ENCODE measurements at places on chromosomes 5 and 9.

GRCh38 chr5:14900693-14901461, 29.3 kb upstream of the ANKH start:
- H3K36me3 ChIP-seq: no peaks in the 10 kb centered on the region
- H3K4me1 ChIP-seq: no peaks in the 10 kb centered on the region
- peaks cover 6% of the 10 kb centered on the region for H3K27me3 ChIP-seq

DNA sequence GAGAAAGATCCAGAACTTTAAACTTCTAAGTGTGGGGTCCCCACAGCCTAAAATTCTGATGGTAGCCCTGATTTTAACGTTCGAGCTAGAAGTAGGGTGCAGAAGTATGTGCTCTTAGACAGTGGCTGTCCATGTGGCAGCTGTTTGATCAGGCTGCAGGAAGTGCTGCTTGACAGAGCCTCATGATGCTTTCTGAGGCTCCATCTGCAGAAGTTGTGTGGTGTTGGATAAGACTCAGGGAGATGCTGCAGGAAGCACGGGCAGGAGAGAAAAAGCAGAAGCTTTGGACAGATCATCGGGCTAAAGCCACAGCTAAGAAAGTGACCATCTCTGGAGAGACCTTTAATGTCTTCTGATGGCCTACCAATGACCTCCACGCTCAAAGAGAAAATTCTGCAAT, 8.1 kb downstream of the MTMR12 start:
- peaks cover 16% of the 10 kb centered on the region for H3K36me3 ChIP-seq
- H3K4me3 ChIP-seq: no peak overlapping the region
- H3K27me3 ChIP-seq: no peaks in the 10 kb centered on the region
- H3K4me1 ChIP-seq: peaks cover 78% of the 10 kb centered on the region

DNA sequence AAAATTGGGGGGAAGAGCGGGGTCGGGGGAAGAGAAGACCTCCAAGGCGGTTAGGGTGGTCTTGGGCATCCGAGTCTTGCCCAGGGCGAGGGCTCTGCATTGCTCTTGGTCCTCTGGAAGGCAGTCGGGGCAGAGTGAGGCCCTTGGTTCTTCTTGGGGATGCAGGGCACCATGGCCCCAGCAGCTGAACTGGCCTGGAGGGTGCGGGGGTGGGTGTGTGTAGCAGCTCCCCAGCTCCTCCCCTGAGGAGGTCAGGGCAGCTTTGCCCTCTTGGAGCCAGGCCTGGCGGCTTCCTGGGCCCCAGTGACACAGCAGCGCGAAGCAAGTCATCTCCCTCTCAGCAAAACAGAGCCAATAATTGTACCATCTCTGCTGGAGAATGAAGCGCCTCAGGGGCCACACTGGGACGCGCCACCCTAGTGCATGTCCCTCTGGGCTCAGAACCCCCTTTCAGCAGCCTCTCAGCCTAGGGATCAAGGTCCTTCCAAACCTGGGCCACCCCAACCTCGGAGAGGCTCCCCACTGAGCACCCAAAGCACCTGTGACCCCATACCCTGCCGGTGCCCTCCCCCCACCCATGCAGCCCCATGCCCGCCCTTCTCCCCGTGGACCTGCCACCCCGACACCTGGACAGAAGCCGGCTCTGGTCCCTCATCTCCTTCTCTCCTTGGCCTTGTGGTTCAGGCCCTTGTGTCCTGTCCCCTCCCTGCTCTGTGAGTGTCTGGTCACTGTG, 10.4 kb upstream of the RXRA start:
- H3K27ac ChIP-seq: peak overlapping the region; percentile 27
- peaks cover 11% of the 10 kb centered on the region for H3K27me3 ChIP-seq
- no peaks in the 10 kb centered on the region for H3K4me1 ChIP-seq

- DNase-seq: peak; percentile 23
- peaks cover 6% of the 10 kb centered on the region for H3K27me3 ChIP-seq
- peak overlapping the region; percentile 99 for H3K27ac ChIP-seq
- peak overlapping the region; percentile 73 for H3K4me3 ChIP-seq
- peaks cover 3% of the 10 kb centered on the region for H3K36me3 ChIP-seq
These were observed 11.0 kb upstream of the NANS start for GRCh38 chr9:98045234-98046179.

DNA sequence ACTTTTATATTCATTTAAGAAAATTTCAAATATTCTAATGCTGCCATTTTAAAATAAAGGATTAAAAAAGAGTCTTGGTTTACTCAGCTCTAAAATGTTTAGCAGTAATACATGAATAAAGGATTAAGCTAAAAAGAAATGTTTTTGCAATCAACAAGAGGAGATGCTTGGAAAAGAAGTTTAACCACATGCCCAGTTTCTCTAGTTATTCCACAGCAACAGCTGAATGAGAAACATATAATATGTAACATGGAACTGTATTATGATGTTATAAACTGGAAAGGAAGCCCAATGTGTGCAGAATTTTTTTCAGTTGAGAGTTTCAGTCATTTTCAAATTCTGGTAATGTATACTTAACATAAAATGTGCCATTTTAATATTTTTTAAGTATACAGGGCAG, 76.5 kb upstream of the ALDH1A1 start:
- DNase-seq: no peak
- no peak overlapping the region for H3K27ac ChIP-seq
- no peaks in the 10 kb centered on the region for H3K4me1 ChIP-seq
- no peaks in the 10 kb centered on the region for H3K36me3 ChIP-seq
- no peak overlapping the region for H3K4me3 ChIP-seq

- peak overlapping the region; percentile 87 for H3K27ac ChIP-seq
- no peaks in the 10 kb centered on the region for H3K27me3 ChIP-seq
- DNase-seq: no peak
- no peaks in the 10 kb centered on the region for H3K36me3 ChIP-seq
- peaks cover 10% of the 10 kb centered on the region for H3K4me1 ChIP-seq
These were observed 52.9 kb upstream of the PTPDC1 start for GRCh38 chr9:94031380-94031779.

DNA sequence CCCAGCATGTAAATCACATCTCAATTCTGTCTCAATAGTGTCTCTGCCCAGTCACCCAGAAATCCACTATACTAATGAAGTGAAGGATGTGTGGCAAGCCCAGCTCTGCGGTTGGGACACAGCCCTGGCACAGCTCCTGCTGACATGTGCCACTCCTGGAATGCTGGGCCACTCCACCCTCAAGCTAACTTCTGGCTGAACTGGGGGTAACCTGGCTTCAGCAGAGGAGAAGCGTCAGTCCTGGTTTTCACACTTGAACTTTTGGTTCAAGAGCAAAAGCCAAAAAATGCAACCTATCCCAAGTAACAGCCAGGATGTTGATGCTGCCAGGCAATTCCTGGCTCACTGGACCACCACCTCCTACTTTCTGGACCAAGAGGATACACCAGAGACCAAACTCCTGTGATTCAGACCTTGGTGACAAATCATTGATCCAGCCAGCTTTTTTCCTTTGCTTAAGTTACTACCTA, 86.4 kb downstream of the ARRDC3 start:
- H3K27ac ChIP-seq: no peak overlapping the region
- H3K27me3 ChIP-seq: no peaks in the 10 kb centered on the region
- H3K4me1 ChIP-seq: peaks cover 5% of the 10 kb centered on the region
- no peaks in the 10 kb centered on the region for H3K36me3 ChIP-seq

- peaks cover 7% of the 10 kb centered on the region for H3K4me1 ChIP-seq
- peaks cover 6% of the 10 kb centered on the region for H3K27me3 ChIP-seq
- DNase-seq: no peak
- H3K4me3 ChIP-seq: no peak overlapping the region
- H3K27ac ChIP-seq: peak overlapping the region; percentile 59
- H3K36me3 ChIP-seq: no peaks in the 10 kb centered on the region
These were observed 120.7 kb upstream of the ERCC6L2 start for GRCh38 chr9:95754533-95755420.

DNA sequence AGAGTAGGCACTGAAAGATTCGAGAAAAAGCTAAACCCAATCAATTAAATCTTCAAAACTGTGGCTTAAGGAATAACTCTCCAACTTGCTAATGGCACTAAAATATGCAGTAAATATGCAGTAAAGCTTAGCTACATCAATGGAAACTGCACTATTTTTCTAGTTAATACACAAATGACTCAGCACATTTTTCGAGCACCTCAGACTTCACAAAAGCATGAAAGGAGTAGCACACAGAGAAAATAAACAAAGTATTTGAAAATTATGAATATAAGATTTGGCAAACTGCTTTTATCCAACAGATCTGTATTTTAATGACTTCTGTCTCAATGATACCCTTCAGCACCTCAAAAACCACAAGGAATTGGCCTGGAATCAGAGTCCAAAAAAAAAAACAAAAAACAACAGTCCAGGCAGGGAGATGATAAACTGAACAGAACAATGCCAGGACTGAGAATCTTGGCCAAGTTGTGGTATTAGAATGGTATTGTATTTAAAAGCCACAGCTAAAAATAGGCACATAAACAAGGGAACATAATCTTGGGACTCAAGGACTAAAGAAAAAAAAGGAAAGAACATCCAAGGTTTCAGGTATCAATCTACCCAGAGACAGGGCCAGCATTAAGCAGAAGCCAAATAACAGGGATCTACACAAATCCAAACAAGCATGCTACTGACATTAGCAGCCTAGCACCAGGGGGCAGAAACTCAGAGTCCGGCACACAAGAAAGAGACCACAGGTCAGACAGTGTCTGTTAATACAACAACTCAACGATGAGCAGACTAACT, 21.4 kb downstream of the TMEM245 start:
- peak overlapping the region; percentile 81 for H3K27ac ChIP-seq
- H3K27me3 ChIP-seq: no peaks in the 10 kb centered on the region
- no peak overlapping the region for H3K4me3 ChIP-seq
- no peak for DNase-seq

- peaks cover 21% of the 10 kb centered on the region for H3K27me3 ChIP-seq
- H3K27ac ChIP-seq: no peak overlapping the region
- H3K36me3 ChIP-seq: peaks cover 2% of the 10 kb centered on the region
- peak overlapping the region; percentile 86 for H3K4me3 ChIP-seq
- no peak for DNase-seq
- peaks cover 19% of the 10 kb centered on the region for H3K4me1 ChIP-seq
These were observed 6.6 kb upstream of the NFIB start for GRCh38 chr9:14320271-14321181.

GRCh38 chr5:16578474-16578883, 38.3 kb downstream of the RETREG1 start:
- no peak overlapping the region for H3K27ac ChIP-seq
- H3K4me3 ChIP-seq: no peak overlapping the region
- no peaks in the 10 kb centered on the region for H3K27me3 ChIP-seq

DNA sequence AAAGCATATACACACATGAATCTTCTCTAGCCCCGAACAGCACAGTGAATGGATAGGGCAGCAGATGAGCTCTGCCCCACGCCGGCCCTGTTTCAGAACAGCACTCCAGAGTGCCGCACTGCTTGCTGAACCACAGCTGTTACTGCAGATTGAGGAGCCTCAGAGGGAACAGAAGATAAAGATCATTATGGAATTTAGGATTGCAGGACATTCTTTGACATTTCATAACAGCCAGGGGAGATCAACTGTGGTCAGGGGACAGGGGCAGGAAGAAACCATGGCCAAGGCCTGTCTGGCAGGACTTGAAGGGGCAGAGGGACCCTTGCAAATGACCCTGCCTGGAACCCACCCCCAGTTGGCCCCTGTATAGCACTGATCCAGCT, 20.6 kb downstream of the IRF1 start:
- peaks cover 100% of the 10 kb centered on the region for H3K36me3 ChIP-seq
- no peak for DNase-seq
- H3K4me1 ChIP-seq: peaks cover 88% of the 10 kb centered on the region
- no peaks in the 10 kb centered on the region for H3K27me3 ChIP-seq

- H3K27me3 ChIP-seq: peaks cover 51% of the 10 kb centered on the region
- DNase-seq: no peak
- no peak within 1 kb of the TSS for H3K27ac ChIP-seq
- peaks cover 7% of the 10 kb centered on the region for H3K4me1 ChIP-seq
- peak within 1 kb of the TSS; percentile 70 for H3K4me3 ChIP-seq
These were observed at the start of gene MAP1B for GRCh38 chr5:72107131-72107900. Gene MAP1B (plus strand): TSS chr5:72107475. CDS start chr5:72107532, 57 bp downstream.
